SJCRH30 (cell line): ENCODE measurements at places on chromosomes 2 and 18. TPM values are rescaled to one million over a fixed set of nuclear protein-coding genes. Genes with fewer than 3 reads are reported as not detected.

The CRYBA2 gene
- total RNA-seq, result 0.15 TPM in 1 of 2 replicates, not detected in the other

GRCh38 chr2:19554520-19554919 is 196.1 kb upstream of the OSR1 start:
- no peaks in the 10 kb centered on the region for H3K36me3 ChIP-seq
- H3K27me3 ChIP-seq, result no peaks in the 10 kb centered on the region
- H3K27ac ChIP-seq, result no peak overlapping the region
- no peaks in the 10 kb centered on the region for H3K4me1 ChIP-seq

DNA sequence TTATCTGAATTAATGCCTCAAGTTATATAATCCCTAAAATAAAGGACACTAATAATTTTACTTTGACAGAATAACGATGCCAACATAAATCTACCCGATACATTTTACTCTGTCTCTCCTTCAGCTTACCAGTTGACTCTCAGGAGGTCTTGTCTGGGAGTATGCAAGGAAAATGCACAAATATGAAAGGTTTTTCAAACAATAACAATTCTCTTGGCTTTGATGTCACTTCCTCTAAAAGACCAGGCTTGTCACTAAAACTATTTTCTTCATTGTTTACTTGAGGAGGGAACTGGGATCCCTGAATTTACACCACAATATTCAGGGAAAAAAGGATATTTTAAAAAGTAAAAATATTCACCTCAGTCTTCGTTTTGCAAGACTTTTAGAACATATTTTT is 97.2 kb downstream of the SOS1 start:
- H3K4me1 ChIP-seq, result no peaks in the 10 kb centered on the region
- H3K27me3 ChIP-seq, result no peaks in the 10 kb centered on the region
- no peak for DNase-seq
- H3K36me3 ChIP-seq, result peaks cover 9% of the 10 kb centered on the region
- H3K27ac ChIP-seq, result no peak overlapping the region
- no peak overlapping the region for H3K4me3 ChIP-seq

GRCh38 chr2:60957643-60958042 is 59.9 kb upstream of the PEX13 start:
- DNase-seq, result peak; percentile 28
- H3K36me3 ChIP-seq, result peaks cover 4% of the 10 kb centered on the region; the same call in 1 of the 2 replicates
- peaks cover 11% of the 10 kb centered on the region for H3K4me1 ChIP-seq
- no peaks in the 10 kb centered on the region for H3K27me3 ChIP-seq
- no peak overlapping the region for H3K27ac ChIP-seq

DNA sequence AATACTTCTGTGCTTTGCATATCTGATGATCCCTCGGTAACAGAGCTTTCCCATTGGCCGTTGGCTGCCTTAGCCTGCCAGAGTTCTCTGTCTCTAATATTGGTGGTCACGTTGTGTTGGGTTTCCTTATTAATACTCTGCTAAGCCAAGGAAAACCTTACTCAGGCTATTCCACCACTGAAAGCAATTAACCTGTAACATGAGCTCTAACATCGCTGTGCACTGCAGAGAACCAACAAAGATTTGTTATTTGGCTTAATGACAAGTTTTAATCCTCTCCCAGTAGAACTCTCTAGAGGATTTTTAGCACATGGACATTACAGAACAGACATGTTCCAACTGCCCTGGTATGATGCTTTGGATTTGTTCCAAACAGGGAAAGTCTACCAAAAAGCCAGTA is 825.9 kb upstream of the POU3F3 start:
- H3K4me3 ChIP-seq, result no peak overlapping the region
- peak; percentile 13 for DNase-seq
- 0 out of 2 replicates have a peak, but pooled peaks cover 3% of the 10 kb centered on the region for H3K27me3 ChIP-seq
- H3K36me3 ChIP-seq, result no peaks in the 10 kb centered on the region

DNA sequence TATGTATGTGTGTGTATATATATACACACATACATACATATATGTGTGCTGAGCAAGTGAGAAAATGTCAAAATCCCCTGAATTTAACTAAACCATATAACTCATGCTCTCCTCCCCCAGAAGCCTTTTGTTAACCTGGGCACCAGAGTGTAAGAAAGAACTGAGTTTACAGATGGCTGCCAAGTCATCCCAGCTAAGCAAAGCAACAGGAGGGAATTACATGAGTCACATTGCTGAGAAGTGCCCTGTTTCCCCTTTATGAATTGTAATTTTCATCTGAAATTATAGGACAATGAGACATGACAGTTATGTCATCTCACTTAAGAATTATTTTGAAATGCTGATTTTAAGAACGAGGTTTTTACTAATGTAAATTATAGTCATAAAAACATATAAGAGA is 29.9 kb downstream of the SCN7A start:
- H3K27ac ChIP-seq, result no peak overlapping the region
- no peaks in the 10 kb centered on the region for H3K36me3 ChIP-seq
- no peaks in the 10 kb centered on the region for H3K4me1 ChIP-seq
- H3K4me3 ChIP-seq, result no peak overlapping the region

DNA sequence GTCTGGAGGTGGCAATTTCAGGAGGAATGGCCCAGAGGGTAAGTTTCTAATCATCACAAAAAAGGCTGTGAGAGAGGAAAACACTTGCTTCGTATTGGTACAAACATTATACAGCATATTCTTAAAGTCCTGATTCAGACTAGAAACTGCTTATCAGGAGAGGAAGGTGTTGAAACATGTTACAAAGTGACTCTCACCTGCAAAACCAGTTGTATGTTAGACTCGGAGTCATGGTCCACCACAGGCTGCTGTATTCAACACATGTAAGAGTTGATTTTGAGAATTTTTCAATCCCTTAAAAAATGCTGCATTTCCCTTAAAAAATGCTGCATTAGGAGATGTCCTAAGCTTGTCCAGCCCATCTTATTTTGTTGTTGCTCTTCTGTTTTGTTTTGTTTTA is 61.5 kb downstream of the MBP start:
- no peak overlapping the region for H3K27ac ChIP-seq
- no peaks in the 10 kb centered on the region for H3K4me1 ChIP-seq
- no peaks in the 10 kb centered on the region for H3K27me3 ChIP-seq
- no peak for DNase-seq
- H3K4me3 ChIP-seq, result no peak overlapping the region
- no peaks in the 10 kb centered on the region for H3K36me3 ChIP-seq

DNA sequence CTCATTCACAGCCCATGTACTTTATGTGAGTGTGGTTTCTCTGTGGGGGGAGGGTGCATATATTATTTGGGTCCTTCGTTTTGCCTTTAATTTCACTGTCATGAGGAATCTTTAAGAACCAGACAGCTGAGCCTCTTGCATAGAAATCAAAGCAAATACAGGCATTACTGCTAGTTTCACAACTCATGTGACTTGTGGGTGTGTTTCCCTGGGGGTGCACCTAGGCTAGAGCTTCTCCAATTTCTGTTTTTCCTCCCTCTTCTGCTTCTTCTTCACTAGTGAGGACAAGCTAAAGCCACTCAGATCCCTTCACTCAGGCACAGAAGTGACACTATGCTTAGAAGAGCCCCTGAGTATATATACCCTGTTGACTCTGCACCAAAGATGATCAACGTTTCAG is 131.4 kb downstream of the ACOXL start:
- no peaks in the 10 kb centered on the region for H3K36me3 ChIP-seq
- DNase-seq, result no peak
- H3K27ac ChIP-seq, result no peak overlapping the region
- H3K27me3 ChIP-seq, result 0 out of 2 replicates have a peak, but pooled peaks cover 3% of the 10 kb centered on the region
- no peak overlapping the region for H3K4me3 ChIP-seq

- H3K4me1 ChIP-seq, result no peaks in the 10 kb centered on the region
- no peak overlapping the region for H3K27ac ChIP-seq
- H3K4me3 ChIP-seq, result no peak overlapping the region
- H3K36me3 ChIP-seq, result no peaks in the 10 kb centered on the region
Observed at GRCh38 chr2:212237350-212238095, 301.1 kb downstream of the ERBB4 start.

GRCh38 chr2:44766220-44766619 is 175.3 kb upstream of the SIX3 start:
- H3K36me3 ChIP-seq, result no peaks in the 10 kb centered on the region
- H3K27me3 ChIP-seq, result no peaks in the 10 kb centered on the region
- no peak overlapping the region for H3K27ac ChIP-seq

DNA sequence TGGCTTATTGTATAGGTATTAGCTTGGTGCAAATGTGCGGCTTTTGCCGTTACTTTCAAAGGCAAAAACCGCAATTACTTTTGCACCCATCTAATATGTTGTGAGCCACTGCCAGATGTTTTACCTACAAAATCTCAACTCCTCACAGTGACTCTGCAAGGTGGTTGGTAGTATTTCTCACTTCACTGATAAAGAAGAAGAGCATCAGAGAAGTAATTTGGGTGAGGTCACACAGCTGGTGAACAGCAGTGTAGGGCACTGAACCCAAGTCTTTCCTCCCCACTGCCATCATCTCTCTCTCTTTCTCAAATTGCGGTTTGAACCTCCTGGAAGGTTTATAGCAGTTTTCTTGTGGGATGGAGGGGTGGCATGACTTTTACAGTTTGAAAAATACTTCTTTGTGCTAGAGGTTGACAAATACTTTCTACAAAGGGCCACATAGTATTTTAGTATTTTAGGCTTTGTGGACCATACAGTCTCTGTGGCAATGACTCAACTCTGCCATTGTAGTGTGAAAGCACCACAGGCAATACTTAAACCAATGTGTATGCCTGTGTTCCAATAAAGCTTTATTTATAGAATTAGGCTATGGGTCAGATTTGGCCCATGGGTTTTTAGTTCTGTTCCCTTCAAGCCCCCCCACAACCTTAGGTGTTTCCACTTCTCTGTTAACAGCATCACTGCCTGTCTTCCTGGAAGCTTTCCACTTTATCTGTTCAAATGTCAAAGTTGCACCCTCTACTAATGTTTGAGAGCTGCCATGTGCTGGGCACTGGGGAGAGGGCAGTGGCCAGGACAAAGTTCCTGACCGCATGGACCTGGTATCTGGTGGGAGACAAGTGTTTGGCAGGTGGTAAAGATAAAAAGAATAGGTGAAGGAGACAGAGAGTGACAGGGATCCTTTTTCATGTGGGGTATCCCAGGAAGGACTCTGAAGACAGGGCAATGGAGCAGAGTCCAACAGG is 30.1 kb downstream of the FHOD3 start:
- no peaks in the 10 kb centered on the region for H3K4me1 ChIP-seq
- H3K36me3 ChIP-seq, result no peaks in the 10 kb centered on the region
- no peak overlapping the region for H3K4me3 ChIP-seq

DNA sequence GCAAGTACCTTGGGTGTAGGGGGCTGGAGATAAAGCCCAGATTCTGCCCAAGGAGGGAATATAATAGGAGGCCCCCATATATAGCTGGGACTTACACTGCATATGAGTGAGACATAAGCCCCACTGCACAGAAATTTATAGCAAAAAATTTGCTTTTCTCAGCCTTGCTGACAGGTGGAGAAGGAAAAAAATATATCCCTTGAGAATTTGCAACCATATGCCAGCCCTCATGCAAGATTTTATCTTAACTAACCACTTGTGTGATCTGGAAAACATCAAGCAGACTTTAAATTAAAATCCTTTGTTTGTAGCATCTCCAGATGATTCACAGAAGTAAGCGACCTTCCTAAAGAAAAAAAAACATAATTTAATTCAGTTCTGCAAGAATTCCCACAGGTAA is 288.2 kb downstream of the BCL2 start:
- H3K4me3 ChIP-seq, result no peak overlapping the region
- no peaks in the 10 kb centered on the region for H3K27me3 ChIP-seq
- no peaks in the 10 kb centered on the region for H3K36me3 ChIP-seq
- no peaks in the 10 kb centered on the region for H3K4me1 ChIP-seq
- H3K27ac ChIP-seq, result no peak overlapping the region
